ENCODE measurements at places on chromosomes 6 and 20.

- DNase-seq, result no peak
These were observed 23.6 kb downstream of the GMDS start for GRCh38 chr6:2221726-2222274.

DNA sequence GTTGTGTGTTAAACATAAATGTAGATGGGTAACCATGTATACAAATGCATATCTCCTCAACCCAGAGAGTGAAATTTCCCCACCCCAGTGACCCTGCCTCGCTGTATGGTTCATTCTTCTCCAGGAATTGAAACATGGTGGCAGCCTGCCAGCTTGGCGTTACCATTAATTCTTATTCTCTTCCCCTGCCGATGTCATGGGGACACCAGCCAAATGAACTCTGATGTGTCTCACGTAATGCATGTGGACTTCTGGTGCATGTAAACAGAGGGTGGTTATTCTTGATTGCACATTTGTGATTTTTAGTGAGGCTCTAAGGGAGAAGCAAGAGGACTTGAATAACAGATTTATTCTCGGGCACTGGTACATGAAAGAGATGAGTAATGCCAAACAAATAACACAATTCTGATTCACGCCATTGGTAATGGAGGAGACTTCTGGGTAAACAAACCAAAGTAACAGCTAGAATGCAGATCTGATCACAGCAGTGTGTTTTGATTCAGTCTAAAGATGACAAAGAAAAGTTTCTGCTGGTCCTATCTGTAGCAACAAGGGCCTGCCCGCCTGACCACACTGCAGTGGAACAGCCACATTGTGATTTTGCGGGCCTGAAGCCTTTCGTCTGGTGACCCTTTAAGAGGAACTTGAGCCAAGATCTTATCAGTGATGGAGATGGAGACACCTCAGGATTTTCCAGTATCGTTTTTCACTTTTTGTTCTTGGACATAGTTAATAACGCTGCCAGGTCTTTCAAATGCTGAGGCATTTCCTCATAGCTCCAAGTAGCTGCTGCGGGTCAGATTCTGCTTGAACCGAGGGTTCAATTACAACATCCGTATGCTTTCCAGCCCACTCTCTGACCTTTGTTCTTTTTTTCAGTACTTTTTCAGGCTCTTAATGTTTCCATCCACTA, 171.8 kb upstream of the AKAP12 start:
- DNase-seq, result no peak

DNA sequence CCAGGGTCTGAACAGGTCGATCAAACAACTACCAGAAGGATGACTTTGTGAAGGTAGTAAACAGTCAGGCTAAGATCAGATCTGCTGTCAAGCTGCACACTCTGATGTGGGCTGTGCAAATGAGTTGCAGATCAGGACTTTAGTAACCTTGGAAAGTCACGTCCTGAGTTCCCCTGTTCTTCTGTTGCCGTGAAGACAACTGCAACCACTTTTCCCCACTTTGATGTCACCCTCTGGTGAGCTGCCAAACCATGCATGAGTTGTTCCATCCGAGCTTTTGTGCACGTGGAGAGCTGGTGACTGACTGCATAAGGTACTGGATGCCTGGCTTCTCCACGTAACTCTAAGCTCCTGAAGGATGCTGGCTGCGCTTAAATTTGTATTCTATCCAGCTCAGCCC, 111.0 kb downstream of the CD83 start:
- no peak for DNase-seq

DNA sequence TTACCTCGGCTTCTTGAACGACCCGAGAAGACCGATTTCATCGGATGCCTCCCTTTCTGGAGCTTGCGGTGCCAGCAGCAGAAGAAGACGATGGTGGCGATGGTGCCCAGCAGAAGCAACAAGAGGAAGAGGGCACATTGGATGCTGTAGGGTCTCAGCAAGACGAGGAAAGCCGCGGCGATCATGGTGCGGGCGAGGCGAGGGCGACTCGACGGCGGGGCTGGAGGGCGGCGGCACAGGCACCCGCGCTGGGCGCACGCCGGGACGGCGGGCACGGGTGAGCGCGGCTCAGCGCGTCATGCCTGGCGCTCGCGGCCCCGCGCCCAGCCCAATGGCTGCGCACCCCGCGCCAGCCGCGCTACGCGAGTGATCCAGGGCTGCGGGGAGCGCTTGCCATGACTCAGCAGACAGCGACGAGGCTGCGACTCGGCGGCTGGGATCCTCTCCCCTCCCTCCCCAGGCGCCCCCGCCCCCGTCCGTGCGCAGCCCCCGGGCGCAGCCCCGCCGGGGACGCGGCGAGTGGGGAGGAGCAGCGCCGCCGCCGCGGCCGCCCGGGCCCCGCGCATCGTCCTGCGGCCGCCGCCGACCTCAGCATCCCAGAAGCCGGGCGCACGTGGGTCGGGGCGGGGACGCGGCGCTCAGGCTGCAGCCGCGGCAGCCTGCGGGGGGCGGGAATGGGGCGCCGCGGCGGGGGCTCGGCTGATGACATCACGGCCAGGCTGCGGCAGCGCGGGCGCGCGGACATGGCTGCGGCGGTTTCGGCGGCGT, at the start of gene BEND6:
Gene BEND6, plus strand, starts transcription at position 705 of the 768 bp plus-strand sequence. CDS start 26,704 bp downstream, outside the sequence.
- DNase-seq, result no peak

- DNase-seq, result no peak
These were observed 305 bp downstream of the IL17A start for GRCh38 chr6:52186480-52186879.

GRCh38 chr6:34176261-34177031, 30.6 kb upstream of the GRM4 start:
- DNase-seq, result no peak

DNA sequence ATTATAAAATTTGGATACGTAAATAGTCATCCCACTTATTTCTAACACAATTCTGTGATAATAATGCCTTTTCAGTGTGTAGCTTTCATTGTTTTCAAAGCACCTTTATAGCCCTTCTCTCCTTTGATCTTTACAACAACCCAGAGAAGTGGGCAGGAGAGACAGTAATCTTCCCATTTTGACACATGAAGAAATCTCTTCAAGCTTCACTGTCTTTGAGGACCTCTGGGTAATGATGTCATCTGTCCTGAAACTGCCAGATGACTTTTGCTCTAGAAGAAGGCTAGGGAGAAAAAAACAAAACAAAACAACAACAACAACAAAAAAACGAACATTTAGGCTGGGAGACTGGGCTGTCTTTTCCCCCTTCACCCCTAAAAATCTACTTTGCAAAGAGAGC, 203.0 kb downstream of the KCNQ5 start:
- DNase-seq, result no peak

DNA sequence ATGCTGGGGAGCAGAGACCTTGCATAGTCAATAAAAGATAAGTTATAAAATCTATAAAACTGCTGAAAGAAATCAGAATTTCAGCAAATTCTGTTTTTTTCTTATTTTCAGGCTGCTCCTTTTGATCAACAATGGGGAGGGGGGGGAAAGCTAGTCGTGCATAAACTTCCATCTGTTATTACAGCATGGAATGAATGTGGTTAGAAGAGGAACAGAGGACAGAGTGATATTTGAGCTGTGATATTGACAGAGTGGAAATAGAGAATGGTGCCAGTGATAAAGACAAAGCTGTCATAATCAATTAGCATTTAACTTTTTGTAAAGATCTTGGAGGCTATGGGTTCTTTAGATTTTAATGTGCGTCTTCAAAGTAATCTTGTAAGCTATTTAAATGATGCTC, 43.4 kb upstream of the QKI start:
- no peak for DNase-seq

- DNase-seq, result no peak
These were observed 12.7 kb upstream of the EFHC1 start for GRCh38 chr6:52407467-52407866.

GRCh38 chr20:31537116-31537871, 23.1 kb downstream of the HM13 start:
- no peak for DNase-seq

GRCh38 chr6:93554018-93554417, 134.7 kb upstream of the EPHA7 start:
- no peak for DNase-seq

DNA sequence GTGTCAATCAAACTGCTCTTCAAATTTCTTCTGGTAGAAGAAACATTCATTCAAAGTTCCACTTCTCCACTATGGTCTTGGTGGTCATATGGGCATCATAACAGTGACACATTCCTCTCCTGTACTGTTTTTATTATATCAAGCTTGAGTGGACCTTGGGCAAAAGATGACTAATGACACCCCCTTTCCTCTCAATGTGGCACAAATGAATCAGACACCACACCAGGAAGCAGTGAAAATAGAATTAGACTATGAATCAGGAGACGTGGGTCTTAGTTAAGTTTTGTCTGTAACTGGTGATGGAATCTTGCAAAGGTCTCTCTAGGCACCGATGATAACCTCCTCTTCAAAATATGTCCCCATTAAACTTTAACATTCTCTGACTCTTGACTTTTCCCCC, 9.0 kb upstream of the NRSN1 start:
- no peak for DNase-seq

- DNase-seq, result no peak
These were observed 15.1 kb upstream of the FOXC1 start for GRCh38 chr6:1594445-1595200.

GRCh38 chr6:161186173-161186769, 87.6 kb downstream of the AGPAT4 start:
- no peak for DNase-seq

GRCh38 chr6:83860782-83861495, 1.4 kb downstream of the CYB5R4 start:
- DNase-seq, result no peak
